Suppressor macrophage treated with lipopolysaccharide for 4 hours (primary cell): ENCODE measurements at places on chromosomes 11 and 22.

- DNase-seq, result no peak
These were observed 5.9 kb downstream of the SRRD start for GRCh38 chr22:26489447-26490036.

DNA sequence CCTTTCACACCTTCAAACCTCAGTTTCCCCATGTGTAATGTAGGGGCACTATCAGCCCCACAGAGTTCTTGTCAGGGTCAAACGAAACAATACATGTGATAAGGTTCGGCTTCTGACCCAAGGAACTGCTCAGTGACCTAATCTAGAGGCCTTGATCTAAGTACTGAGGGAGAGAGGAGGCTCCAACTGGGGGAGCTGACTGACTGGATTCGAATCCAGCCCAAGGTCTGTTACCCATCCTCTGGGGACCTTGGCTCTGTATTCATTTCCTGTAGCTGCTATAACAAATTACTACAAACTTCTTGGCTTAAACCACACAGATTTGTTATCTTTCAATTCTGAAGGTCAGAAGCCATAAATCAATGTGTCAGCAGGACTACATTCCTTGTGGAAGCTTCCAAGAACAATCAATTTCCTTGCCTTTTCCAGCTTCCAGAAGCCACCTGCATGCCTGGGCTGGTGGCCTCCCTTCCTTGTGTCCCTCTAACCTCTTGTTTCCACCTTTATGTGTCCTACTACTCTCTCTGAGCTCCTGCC, 10.7 kb upstream of the ANAPC15 start:
- DNase-seq, result no peak

GRCh38 chr11:4713241-4713640, 8.7 kb downstream of the MMP26 start:
- DNase-seq, result no peak

- DNase-seq, result no peak
These were observed 16.1 kb downstream of the TMEM25 start for GRCh38 chr11:118547132-118547531.

GRCh38 chr11:66859686-66860448, 3.0 kb downstream of the LRFN4 start:
- DNase-seq, result no peak

- DNase-seq, result no peak
These were observed 32.0 kb downstream of the TRIM66 start for GRCh38 chr11:8650401-8650990.

DNA sequence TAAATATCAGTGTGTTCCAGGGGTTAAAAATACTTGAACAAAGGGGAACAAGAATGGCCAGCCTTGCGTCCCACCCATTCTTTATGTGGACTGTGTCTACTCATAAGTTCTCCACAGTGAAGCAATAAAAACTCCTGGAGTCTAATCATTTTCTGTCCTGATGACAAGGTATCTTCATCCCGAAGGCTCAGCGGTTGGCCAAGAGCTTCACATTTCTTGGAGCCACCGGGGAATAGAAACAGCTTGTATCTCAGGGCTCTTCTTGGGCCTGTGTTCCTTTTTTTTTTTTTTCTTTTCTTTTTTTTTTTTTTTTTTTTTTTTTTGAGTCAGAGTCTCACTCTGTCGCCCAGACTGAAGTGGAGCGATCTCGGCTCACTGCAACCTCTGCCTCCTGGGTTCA, 36.8 kb upstream of the ADORA2A start:
- peak; percentile 27 for DNase-seq

- no peak for DNase-seq
These were observed 12.6 kb upstream of the COX8A start for GRCh38 chr11:63961608-63962412.

DNA sequence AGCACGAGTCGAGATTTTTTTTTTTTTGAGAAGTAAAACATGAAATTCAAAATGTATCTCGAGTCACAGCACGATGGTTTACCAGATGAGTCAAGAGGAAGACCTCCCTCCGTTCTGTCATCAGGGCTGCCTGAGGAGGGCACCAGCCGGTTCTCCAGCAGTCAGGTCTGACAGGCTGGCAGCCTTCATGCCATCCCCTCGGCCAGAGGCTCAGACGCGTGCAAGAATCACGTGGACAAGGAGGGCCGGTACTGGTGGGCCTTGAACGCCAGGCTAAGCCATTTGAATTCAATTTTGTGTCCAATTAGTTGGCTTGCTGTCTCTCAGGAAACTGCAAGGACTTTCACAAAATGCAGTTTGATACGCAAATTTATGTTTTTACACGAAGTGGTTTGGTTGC, 1412.2 kb downstream of the BRD1 start:
- DNase-seq, result no peak

- peak; percentile 65 for DNase-seq
These were observed at the start of gene PVALB for GRCh38 chr22:36816636-36817524. TSS of gene PVALB (minus strand) at chr22:36817035. CDS start at chr22:36817005, 30 bp downstream.

DNA sequence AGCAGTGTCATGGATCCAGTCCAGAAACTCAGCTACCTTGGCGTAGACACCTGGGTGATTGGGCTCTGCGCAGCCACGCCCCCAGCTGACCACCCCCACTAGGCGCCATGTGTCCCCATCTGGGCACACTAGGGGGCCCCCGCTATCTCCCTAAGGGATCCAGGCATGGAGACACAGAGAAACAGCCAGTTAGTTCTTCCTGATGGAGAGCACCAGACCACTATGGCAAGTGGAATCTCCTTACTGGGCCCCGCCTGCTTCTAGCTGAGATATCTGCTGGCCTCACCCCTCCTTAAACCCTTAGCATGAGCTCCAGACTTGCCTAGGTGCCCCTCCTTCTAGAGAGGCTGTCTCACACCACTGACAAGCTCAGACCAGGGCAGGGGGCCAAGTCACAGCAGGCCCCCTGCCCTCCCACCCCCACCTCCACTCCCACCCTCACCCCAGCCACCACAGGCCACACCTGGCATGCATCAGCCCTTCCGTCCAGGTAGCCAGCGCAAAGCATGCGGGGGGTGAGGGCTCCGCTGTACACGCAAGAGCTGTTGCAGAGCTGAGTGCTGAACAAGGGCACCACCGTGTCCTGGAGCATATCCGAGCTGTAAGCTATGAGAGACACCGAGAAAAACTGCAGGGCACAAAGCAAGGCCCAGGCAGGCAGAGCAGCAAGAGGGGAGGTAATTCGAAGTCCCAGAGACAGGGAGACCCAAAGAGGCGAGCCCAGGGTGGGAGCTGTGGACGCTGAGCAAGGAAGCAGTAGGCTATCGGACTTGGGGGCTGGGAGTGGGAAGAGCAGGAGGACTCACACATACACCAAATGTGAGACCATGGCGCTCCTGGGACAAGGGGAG, 16.1 kb downstream of the TMPRSS5 start:
- no peak for DNase-seq

GRCh38 chr11:5124891-5125620, 13.1 kb downstream of the OR52A5 start:
- DNase-seq, result no peak

- no peak for DNase-seq
These were observed 346.8 kb downstream of the LARGE1 start for GRCh38 chr22:33573479-33573878.

- peak; percentile 99 for DNase-seq
These were observed at the start of gene ARFGAP3 for GRCh38 chr22:42856865-42857704. TSS of gene ARFGAP3 (minus strand) at chr22:42857273. CDS start at chr22:42857182, 91 bp downstream.

DNA sequence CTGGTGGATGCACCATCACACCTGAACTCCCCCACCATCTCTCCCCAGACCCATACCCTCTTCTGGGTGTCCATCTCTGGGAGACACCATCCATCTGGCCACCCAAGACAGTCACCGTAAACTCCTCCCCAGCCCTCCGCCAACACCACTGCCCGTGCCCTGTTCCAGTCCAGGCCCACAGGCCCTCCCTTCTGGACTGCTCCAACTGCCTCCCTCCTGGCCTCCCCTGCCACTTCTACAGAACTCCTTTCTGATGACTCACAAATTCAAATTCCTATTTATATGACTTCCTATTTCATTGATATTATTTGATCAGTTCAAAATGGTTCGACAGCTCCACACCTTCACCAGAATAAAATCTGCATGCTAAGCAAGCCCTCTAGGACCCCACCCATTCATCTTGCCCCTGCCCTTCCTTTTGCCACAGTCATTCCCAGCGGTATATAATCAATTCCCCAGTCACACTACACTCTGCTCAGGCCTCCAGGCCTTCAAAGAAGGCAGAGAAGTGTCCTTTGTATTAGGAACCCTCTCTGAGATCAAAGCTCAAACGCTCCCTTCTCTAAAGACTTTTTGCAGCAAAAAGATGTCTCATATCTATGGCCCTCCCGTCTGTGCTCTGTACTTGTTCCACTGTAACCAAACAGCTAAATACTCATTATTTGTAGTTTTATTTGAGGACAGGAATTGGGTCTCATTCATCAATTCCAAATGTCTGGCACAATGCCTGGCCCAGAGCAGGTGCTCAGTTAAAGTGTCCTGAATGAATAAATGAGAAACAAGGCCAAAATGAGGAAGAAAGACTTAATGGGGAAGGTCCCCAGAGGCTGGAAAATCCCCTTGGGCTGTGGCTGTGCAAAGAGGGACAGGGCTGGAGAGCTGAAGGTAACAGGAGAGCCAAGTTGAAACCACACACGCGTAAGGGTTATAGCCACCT, 29.0 kb downstream of the MYH9 start:
- peak; percentile 69 for DNase-seq

DNA sequence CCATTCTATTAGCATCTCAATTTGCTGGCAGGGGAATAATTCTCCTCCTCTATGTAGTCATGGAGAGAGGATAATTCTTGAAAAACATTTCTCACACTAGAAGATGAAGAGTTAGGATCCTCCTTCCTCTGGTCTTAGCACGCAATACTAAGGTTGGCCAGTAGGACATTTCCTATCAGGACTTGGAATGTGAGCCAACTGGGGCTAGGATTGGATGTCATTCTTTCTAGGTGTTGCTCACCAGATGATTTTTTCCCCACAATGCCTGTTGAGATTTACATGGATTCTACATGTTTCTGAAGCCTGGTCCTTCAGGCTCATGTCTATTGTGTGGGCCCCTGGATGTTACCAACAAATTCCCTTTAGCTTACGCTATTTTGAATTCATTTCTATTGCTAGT, 28.0 kb downstream of the SLN start:
- peak; percentile 20 for DNase-seq

DNA sequence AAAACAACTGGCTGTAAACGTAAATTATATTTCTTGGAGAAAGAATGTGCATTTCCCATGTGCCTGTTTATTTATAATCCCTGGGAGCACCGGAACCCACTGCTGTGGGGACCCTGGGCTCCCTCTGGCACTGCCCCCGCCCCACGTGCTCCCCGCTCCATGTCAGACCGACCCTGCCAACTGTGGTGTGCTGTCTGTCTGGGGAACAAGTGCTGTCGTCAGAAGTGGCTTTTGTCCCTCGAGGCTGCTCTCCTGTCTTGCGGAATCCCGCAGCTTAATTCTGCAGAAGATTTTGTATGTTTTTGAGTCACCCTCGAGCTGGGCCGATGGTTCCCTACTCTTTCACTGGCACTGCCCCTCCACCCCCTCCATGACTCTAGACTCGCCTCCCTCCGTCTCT, 2.4 kb downstream of the LRRC10B start:
- DNase-seq, result no peak

DNA sequence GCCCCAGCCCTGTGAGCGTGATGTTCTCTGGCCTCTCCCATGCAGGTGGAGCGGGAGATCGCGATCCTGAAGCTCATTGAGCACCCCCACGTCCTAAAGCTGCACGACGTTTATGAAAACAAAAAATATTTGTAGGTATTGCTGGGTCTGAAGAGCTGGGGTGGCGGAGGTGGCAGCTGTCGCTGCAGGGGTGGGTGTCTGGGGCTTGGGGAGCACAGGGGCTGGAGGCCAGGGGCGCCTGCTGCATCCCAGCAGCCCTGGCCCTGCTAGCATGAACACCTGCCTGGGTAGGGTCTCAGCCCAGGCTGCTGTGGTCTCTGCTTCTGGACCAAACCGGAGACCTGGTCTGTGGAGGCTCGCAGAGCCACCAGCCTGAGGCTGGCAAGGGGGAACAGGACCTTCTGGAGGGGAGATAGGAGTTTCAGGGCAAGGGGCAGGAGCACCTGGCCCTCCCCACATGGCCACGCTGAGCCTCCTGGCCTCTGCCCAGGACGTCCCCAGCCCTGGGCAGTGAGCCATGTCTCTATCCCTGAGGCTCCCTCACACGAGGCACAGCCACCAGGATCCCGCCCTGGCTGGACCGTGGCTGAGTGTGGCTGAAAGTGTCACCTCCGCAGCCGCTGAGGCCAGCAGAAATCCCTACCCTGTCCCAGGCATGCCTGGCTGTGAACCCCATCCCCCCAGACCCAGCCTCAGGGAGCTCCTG, 48.2 kb downstream of the MOB2 start:
- DNase-seq, result no peak
